ENCODE measurements at places on chromosomes 13 and 19.

- no peak for DNase-seq
These were observed 20.3 kb downstream of the ATP12A start for GRCh38 chr13:24700539-24700938.

GRCh38 chr19:54186934-54187381, 2.4 kb downstream of the MBOAT7 start:
- DNase-seq, result no peak

GRCh38 chr13:80469105-80469852, 128.4 kb upstream of the SPRY2 start:
- no peak for DNase-seq

GRCh38 chr19:3041761-3042620, 12.9 kb upstream of the TLE2 start:
- no peak for DNase-seq

DNA sequence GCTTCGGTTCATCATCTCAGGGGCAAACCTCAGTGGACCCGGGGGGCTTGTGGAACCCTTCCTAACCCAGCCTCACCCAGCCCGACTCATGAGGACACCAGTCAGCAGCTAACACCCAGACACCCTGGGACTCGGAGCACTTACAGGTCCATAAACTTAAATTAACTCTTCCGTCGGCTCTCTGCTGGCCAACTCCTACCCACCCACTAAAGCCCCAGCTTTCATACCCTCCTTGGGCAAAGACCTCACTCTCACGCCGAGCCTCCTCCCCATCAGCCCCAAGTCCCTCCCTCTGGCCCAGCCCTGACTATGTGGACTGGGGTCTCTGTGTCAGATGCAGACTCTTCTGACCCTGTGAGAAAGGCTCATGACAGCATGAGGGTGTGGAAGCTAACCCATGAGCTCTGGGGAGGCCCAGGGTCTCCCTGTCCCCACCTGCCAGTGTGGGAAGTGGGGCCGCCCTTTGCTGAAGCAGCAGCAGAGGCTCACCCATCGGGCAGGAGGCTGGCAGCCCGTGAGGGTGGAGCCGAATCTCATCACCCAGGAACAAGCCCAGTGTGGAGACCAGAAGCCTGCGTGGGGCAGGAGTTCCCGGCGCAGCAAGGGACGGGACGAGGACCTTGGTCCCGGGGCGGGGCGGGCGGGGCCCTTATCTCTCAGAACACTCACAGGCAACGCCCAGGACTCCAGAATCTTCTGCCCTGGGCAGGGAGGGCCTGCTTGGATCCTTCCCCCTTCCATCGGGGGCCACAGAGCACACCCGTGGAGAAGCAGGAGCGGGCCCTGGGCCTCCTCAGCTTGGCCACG, 19.8 kb downstream of the TCF3 start:
- no peak for DNase-seq

- DNase-seq, result no peak
These were observed 28.0 kb upstream of the SLC15A1 start for GRCh38 chr13:98780451-98780850.

- no peak for DNase-seq
These were observed 50.2 kb downstream of the PEPD start for GRCh38 chr19:33471111-33471996.

DNA sequence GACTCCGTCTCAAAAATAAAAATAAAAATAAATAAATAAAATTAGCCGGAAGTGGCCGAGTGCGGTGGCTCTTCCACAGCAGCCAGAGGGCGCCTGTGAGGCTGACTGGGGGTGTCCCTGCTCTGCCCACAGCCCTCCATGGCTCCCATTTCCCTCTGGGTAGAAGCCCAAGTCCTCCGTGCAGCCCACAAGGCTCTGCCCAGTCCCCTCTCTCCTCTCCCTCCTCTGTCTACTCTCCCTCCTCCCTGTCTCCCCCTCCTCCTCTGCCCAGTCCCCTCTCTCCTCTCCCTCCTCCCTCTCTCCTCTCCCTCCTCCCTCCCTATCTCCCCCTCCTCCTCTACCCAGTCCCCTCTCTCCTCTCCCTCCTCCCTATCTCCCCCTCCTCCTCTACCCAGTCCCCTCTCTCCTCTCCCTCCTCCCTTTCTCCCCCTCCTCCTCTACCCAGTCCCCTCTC, 20.4 kb downstream of the MISP start:
- DNase-seq, result peak; percentile 43

DNA sequence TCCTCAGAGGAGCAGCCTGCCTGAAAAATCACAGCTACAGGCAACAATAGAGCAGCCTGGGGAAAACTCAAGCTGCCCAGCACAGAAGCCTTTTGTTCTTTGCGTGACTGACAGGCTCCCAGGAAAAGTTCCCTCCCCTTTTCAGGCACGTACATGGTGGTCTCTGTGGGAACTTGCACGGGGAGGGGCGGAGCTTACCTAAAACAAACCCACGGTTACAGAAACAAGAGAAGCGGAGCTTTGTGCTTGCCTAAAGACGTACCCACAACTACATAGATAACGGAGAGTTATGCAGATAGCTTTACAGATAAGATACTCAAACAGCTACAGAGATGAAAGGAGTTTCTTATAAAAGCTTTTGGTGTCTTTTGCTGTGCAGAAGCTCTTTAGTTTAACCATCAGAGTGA, 11.4 kb downstream of the ETFB start:
- no peak for DNase-seq

- DNase-seq, result no peak
These were observed 410.2 kb downstream of the TBC1D4 start for GRCh38 chr13:75071796-75072195.

DNA sequence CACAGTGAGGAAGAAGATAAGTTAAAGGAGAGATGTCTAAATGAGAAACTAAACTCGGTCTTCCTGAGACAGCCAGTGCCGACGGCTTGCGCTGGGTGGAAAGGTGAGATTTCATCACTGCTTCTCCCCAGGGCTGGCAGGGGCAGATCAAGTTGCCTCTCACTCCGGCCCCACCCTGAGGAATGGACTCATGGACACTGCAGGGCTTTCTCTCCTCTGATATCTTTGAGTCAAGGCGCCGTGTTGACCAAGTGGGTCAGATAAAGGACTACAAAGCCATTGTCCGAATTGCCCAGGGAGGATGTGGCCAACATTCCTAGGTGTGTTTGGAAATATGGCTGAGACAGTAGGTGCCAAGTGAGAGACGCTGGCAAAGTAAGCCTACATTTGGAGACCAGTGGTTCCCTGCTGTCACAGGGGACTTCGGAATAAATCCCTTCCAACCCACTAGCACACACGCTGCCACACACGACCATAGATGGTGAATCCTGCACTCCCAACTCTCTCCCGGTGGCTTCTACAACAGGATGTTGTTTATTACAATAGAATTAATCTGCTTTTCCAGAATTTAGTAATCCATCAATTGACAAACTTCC, 156.5 kb upstream of the TSC22D1 start:
- no peak for DNase-seq

GRCh38 chr13:38702669-38703068, 15.8 kb downstream of the FREM2 start:
- no peak for DNase-seq

DNA sequence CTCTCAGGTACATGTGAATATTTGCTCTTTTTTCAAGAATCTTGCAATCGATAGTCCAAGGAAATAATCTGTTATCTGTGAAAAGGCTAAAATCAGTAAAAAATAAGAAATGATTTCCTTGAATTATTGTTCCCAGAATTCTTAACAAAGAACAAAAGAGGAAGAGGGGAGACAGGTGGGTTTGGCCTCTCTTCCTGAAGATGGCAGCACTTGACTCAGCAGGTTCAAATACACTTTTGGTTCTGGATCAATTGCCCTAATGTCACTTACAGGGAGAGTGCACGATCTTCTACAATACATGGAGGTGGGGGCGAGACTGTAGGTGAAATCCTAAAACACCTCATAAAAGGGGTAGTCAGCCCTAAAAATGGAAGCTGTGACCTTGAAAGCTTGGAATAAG, 358.7 kb downstream of the IRS2 start:
- no peak for DNase-seq

DNA sequence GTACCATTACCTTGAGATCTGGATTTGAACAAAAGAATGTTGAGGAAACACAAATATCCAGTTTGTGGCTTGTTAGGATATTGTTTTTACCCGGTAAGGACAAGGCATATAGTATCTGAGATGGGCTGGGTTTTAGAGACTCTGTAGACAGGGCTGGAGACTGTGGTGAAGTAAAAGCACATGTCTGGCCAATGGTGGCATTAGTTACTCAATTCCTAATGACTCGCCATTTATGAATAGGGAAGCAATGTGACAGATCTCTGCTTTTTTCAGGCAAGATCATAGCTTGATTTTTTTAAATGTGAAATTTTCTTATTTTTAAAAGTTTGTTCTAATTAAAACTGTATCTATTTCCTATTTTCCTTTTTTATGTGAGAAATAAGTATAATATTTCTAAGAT, 371.1 kb upstream of the SPRY2 start:
- no peak for DNase-seq

- DNase-seq, result no peak
These were observed 41.0 kb upstream of the USP29 start for GRCh38 chr19:57078802-57079201.

DNA sequence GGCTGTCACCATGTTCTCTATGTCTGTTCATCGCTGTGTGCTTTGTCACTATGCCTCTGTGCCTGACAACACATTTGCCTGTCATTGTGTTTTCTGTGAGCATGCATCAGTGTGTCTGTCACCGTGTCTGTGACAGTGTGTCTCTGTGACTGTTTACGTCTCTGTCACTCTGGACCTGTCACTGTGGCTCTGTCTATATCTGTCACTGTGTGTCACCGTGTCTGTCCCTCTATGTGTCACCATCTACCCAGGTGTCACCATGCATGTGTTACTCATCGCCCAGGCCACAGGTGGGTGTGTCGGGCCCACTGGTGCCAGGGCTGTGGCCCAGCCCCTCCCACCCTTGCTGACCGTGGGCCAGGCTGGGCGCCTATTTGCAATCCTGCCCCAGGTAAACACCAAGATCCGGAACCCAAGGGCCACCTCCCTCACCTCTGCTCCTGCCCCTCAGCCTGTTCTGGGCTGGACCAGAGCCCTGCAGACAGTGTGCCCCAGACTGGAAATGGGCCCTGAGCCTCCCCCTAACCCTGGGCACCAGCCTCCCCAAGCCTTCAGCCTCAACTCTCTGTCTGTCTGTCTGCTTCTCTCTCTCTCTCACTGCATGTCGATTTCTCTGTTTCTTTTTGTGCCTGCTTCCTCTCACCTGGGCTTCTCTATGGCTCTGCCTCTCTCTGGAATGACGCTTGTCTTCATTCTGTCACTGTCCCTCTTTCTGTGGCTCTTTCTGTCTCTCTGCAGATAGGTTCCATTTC, 7.7 kb downstream of the IRF2BP1 start:
- peak; percentile 90 for DNase-seq

DNA sequence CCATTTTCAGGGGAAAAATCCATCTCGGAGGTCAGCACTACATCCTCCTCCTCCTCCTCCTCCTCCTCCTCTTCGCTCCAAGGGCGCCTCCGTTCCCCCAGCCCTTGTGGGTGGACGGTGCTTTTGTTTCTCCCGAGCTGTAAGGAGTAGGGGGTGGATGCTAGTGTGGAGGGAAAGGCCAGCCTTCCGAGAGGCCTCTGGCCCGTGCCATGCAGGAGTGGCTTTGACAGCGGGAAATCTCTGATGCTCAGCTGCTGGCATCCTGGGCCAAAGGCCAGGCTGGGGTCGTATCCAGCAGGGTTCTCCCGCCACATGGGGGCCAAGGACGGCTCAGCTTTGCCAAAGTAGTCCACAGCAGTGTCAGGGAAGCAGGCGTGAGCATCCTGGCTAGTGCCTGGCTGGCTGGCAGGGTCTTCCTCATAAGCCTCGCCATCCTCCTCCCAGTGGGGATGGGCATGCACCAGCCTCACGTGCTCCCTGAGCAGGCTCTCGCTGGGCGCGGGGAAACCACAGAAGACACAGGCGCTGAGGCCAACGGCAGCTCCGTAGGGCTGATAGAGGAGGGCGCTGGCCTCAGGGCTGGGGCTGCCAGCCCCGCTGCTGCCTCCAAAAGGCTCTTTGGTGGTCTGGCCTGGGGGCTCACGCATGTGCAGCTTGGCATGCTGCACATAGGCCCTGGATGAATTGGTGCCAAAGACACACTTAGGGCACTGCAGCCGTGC, 10.5 kb downstream of the WIZ start:
- no peak for DNase-seq

DNA sequence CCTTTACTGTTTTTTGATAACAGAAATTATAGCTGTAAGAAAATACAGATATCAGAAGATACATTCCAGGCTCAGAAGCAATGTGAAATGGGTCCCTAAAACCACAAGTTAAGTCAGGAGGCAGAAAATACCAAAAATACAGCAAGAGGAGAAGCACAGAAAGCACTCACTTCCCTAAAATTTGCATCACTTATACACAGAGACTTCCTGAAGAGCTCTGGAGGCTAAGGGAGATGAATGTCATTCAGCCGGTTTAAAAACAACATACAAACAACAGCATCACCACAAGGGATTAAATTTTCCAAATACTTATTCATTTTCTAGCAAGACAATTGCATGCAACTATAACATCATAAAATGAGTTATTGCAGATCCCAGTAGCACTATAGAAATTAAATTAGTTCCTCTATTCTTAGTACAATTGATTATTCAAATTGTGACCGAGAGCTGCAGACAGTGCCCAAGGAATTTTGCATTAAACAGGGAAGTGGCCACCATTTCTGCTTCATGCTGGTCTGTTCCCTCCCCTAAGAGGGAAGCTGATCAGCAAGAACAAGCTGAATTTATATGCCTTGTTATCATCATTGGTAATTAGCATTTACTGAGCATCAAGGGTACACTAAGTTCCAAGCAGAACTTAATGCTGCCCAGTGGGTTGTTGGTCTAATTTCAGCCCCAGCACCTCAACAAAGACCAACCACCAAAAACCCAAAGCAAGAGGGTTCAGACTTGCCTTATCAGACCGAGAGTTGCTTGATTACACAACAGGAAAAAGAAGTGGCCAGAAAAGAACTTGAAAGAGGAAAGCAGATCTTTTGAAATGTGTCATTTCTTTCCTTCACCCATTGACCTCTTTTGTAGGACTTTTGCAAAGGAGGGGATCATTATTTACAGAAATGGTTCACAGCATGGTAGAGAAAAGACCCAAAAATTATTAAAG, 140.7 kb downstream of the KCTD12 start:
- DNase-seq, result no peak

- no peak for DNase-seq
These were observed 71.6 kb downstream of the KL start for GRCh38 chr13:33087790-33088189.

DNA sequence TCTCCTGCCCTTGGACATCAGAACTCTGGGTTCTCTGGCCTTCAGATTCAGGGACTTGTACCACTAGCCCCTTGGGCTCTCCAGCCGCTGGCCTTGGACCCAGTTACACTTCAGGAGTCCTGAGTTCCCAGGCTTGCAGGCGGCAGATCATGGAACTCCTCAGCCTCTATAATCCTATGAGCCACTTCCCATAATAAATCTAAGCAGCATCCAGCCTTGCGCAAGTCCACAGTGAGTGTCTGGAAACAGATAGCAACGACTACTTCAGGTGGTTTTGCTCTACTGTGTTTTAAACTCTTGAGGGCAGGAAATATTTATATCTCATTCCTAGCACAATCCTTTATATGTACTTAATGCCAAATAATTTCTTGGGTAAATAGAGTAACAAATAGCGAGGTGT, 92.3 kb downstream of the COL4A1 start:
- DNase-seq, result no peak

- peak; percentile 55 for DNase-seq
These were observed 2.0 kb downstream of the RAB20 start for GRCh38 chr13:110559429-110559943.

- DNase-seq, result peak; percentile 66
These were observed 697 bp downstream of the FCGRT start for GRCh38 chr19:49512970-49513745.

Measured in DMS53 (cell line).